ENCODE measurements at places on chromosomes 12 and 14.

DNA sequence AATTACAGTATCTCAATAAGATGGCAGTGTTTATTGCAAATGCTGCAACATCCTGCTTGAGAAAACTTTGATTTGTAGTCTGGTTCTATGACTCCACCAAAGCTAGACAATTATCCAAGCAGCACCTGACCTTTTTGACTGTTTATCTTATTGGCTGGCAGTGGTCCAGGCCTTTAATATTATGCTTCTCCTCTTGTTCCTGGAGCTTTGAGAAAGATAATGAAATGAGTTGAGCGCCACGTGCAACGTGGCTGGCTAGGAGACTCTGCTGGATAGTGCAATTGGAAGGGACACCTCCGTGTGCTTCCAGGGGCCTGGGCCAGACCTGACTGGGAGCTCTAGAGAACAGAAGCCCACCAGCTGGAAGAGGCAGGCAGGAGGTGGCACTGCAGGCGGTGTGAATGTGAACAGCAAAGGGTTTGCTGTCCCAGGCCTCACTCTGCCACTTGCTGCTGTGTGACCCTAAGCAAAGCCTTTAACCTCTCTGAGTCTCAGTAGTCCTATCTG, 349.3 kb downstream of the CACNA1C start:
- no peak for DNase-seq

GRCh38 chr12:98754095-98754494, 109.0 kb downstream of the APAF1 start:
- DNase-seq = peak; percentile 38

GRCh38 chr12:88141425-88141773, 489 bp downstream of the CEP290 start:
- DNase-seq = no peak

- no peak for DNase-seq
Measured at GRCh38 chr12:1591034-1591433, 3.3 kb downstream of the FBXL14 start.

GRCh38 chr12:51951843-51952722, 584 bp downstream of the ACVR1B start:
- DNase-seq = no peak

GRCh38 chr12:57842342-57843294, 3.9 kb downstream of the CTDSP2 start:
- DNase-seq = no peak

- no peak for DNase-seq
Measured at GRCh38 chr14:64973026-64973442, 898 bp upstream of the RAB15 start.

- DNase-seq = peak; percentile 2
Measured at GRCh38 chr12:80313209-80313608, 130.8 kb upstream of the PTPRQ start.

- DNase-seq = no peak
Measured at GRCh38 chr14:51845811-51846210, 14.6 kb upstream of the GNG2 start.

- no peak for DNase-seq
Measured at GRCh38 chr12:89779090-89779489, 70.5 kb upstream of the ATP2B1 start.

DNA sequence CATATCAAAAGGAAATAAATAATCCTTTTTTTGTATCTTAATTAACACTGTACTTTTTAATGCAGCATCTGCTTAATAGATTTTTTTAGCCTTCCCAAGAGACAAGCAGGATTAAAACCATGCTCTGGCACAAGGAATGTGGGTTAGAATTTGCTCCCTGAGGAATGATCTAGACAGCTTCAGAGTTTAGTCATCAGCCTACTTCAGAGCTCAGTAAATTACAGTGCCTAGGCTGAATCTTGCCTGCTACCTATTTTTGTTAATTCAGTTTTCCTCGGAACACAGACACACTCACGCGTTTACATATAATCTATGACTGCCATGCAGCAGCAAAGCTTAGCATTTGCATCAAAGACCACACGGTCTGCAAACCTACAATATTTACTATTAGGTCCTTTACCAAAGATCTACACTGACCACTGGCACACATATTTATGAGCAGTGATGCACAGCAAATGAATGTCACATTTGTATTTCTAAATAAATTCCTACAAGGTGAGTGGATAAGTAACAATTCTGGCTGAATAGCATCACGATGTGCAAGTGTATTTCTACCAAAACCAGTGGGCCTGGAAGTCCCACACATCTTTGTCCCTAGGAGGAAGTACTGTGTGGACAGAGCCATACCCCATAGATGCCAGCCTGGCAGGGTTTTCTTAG, 309.8 kb upstream of the TMEM132C start:
- DNase-seq = no peak

DNA sequence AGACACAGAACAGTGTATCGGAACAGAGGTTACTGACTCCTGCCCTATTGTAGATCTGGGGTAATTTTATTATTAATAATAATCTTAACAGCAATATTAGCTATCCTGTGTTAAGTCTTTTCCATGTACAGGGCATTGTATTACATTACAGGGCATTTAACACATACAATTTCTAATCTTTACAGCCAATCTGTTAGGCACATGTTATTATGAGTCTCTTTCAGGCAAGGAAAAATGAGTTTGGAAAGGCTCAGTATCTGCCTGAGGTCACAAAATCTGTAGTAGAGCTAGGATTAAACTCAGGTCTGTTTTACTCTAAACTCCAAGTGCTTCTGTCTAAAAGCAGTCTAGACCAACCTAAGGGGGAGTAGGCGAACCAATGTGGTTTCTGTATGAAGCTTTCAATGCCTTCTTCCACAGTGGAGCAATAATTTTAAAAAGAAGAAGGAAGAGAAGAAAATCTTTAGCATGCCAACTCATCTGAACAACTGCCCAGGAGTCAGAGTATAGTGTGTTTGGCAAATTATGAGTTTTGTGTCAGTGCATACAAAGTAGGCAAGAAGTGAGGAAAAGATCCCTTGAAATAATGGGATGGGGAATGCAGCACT, 192.6 kb downstream of the CHST11 start:
- DNase-seq = no peak

DNA sequence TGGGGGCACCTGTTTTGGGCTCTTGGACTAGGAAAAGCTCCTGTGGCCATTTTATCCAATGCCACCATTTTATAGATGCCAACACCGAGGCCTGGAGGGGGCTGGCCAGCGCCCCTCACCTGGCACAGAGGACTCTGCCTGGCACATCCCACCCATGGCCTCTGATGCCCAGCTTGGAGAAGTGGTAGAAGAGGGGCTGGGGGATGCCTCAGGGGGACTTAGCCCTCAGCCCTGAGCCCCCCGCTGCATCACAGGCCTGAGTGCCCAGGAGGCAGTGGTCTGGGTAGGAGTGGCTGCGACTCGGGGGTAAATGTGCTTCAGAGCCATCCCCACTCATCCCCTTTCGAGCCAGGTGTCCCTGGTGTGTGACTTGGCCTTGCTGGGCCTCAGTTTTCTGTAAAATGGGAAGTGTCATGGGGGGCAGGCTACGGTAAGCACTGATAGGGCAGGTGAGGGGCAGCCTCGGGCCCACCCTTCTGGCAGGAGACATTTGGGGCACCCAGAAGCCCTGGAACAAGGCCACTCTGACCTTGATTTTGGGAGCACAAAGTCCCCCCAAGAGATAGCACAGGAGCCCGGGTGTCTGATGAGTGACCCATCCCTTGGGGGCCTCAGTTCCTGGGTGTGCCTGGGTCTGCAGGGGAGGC, 22.5 kb downstream of the SH2B3 start:
- no peak for DNase-seq

DNA sequence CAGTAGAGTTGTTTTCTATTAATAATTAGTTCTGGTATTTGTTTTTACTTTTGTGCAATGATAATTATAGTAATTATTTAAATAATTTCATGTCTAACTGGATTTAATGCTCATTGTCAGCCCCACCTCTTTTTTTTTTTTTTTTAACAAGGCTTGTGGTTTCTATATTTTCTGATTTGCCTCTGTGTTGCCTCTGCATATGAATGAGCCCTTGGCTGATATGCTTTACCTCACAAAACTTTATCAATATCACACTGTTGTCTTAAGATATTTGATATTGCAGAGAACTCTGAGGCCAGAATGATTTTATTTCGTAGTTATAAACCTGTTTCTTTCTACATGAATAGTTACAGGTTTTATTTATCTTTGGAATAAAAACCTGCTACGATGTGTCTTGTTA, 116.2 kb upstream of the ATP2B1 start:
- DNase-seq = no peak

DNA sequence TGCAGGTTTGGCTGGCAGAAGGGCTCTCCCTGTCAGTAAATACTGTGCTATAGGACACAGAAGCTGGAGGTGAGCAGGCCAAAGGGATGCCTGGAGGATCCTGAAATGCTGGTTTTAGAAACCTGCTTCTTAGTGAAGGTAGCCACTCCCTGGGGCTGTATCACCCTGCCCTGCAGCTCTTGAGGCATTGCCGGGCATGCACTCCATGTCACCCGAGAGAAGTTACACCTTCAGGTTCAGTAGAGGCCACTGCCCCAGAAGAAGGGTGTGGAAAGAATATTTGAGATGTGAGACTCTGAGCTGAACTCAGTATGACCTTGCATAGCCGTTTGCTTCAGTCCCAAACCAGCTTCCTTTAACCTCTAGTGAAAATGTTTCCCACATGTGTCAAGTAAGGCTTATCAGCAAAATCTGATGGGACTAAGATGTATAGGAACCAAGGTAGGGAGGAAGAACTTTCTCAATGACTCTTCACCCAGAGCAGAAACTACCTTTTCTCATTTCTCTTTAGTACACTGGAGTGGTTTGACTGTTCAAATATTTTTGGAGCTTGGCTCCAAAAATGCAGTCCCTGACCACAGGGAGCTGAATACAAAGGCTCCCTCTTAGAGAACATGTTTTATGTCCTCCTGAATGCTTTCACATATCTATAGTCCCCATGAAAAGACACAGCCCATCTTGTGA, 164.5 kb upstream of the DYRK2 start:
- peak; percentile 24 for DNase-seq

GRCh38 chr14:82180139-82180538, 646.5 kb upstream of the SEL1L start:
- DNase-seq = no peak

DNA sequence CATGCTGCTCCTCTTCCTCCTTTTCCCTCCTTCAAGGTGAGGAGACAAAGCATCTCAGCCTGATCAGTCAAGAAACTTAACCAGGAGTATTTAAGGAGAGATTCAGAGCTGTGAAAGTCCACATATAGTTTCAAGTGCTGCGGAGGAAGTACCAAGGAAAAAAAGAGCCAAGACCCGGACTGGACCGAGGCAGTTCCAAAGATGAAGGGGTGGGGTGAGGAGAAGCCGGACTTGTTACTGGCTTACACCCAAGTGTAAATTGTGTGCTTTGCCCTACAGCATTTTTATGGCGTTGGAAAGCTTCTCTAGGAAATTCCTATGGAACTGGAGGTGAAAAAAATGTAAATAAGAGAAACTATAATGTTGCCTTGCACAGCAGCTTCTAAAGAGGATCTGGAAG, 263.1 kb downstream of the GRIN2B start:
- DNase-seq = no peak

DNA sequence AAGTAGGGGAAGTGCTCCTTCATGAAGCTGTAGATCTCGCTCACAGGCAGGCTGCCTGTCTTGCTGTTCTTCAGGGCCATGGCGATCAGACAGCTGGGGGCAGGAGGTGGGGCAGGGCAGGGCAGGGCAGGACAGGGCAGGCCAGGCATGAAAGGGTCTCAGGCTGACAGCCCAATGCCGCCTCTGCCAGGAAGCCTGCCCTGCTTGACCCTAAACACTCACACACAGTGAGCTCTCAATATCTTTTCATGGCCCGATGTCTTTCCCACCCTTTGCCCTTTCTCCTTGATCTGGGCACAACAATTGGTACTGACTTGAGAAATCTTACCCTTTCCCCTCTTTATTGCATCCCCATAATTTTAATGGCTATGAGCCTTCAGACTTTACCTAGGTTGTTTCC, 22.4 kb downstream of the FOXN4 start:
- DNase-seq = no peak

DNA sequence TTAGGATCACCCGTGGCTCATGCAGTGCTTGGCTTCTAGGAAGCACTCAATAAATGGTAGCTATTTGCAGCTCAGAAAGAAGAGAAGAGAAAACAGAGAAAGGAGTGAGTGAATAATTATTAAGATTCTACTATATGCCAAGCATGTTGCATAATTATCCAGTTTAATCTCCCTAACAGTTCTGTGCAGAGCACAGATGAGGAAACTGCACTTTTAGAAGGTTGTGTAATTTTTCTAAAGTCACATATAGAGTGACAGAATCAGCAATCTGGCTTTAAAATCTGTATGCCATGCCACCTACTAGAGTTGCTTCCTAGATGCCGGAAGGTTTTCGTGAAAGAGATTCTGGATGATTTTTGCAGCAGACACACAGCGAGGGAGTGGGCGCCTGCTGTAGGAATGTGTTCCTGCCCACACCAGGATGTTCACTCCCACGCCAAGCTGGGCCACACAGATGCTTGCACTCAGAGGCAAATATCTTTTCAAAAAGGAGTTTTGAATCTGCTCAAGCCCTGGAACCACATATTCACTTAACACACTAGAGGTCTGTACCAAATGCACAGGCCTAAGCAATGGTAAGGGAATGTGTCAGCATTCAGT, 50.2 kb upstream of the SMCO2 start:
- no peak for DNase-seq

DNA sequence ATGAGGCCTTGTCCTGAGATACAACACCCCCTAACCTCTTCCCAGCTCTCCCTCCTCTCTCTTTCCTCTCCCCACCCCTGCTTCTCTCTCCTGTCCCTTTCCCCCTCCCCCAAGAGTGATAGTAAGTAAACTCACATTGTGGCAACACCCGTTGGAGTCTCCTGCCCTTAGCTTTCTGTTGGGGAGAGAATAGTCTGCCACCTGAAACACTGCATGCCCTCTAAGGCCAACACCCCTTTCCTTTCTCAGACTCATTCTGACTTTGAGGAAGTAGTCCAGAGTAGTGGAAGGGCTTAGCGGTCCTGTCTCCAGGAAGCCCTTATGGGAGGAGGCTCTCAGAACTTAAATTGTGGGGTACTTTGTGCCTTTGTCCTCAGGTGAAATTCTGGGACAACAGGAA, 95.2 kb downstream of the PRKCH start:
- no peak for DNase-seq
